ENCODE measurements at places on chromosomes 4 and X.

DNA sequence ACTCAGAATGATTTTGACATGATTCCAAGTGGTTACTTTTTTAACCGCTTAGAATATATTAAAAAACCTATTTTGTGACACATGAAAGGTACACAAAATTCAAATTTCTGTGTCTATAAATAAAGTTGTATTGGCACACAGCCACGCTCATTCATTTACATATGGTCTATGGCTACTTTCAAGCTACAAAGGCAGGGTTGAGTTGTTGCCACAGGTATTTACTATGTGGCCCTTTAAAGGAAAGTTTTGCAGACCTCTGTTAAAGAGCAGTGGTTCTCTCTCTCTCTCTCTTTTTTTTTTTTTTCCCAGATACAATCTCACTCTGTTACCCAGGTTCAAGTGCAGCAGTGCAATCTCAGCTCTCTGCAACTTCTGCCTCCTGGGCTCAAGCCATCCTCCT is 23.0 kb downstream of the GPM6B start:
- DNase-seq = no peak

DNA sequence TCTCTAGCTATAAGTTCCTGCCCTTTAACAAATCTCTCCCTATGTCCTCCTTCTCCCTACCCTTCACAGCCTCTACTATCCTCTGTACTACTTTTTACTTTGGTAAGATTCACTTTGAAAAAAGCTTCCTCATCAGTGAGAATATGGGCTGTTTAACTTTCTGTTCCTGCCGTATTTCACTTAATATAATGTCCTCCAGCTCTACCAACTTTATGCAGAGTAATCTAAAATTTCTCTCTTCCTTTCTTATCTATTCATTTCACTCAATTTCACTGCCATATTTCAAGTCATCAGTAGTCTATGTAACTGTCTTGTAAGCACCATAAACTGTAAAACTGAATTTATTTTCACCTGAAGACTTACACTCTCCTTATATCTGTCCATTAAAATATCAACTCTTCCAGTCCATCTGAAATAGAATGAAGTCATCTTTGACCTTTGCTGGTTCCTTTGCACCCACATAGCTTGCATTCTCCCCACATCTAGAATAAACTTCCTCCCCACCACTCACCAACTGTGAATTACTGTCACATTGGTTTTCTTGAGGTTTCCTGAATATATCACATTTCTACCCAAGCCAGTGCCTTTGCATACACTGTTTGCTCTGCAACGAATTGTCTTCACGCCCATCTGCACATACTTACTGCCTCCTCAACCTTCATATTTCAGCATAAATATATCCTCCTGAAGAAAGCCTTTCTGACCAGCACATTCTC is 54.6 kb downstream of the ARAP2 start:
- DNase-seq = no peak

- DNase-seq = no peak
Measured at GRCh38 chr4:186939226-186939625, 215.6 kb upstream of the FAT1 start.

GRCh38 chrX:133660281-133660680 is 245.0 kb upstream of the GPC4 start:
- DNase-seq = no peak

GRCh38 chr4:147157860-147158701 is 212.4 kb upstream of the TTC29 start:
- DNase-seq = no peak

DNA sequence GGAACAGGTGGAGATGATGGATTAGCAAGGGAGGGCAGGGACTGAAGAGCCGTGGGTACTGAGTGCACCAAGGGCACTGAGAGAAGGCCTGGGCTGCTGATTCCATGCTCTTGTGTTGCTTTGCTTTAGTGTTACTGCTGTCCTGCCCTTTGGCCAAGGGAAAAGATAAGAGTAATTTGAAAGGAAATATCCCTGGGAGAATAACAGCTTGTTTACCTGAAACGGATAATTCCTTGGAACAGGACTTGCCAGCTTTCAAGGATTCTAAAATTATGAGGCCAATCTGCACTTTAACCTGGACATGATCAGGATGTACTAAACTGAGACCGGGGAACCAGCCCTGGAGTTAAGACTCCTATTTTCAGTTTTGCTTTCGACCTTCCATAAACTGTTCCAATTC is 20.4 kb downstream of the FAM9C start:
- DNase-seq = no peak

GRCh38 chr4:146478009-146478408 is 43.7 kb downstream of the SLC10A7 start:
- no peak for DNase-seq

DNA sequence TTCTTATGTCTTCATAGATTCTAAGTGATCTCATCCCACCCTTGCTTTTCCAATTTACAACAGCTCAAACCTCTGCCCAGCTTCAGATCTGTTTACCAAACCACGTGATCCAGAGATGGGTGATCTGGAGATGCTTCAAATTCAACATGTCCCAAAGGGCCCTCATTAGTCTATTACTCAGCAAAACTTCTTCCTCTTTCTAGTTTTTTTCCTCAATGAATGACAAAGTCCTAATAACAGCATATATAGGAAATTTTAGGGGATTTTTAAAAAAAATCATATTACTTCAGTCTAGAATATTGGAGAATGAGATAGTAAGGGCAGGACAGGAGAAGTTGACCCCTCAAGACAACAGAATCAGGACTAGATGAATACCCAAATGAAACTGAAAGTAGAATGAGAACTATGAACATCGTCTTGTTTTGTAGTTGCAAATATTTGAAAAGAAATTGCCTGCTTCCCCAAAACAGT is 127.1 kb downstream of the CFAP299 start:
- DNase-seq = no peak

All from NCI-H2081 treated with DMSO at 0.1 percent for 48 hours (cell line).